A673 (cell line): ENCODE measurements at places on chromosomes 2 and 18.

GRCh38 chr2:231323316-231323715 lies 72.2 kb upstream of the B3GNT7 start:
- no peaks in the 10 kb centered on the region for H3K36me3 ChIP-seq
- DNase-seq, result no peak
- H3K4me3 ChIP-seq, result no peak overlapping the region

DNA sequence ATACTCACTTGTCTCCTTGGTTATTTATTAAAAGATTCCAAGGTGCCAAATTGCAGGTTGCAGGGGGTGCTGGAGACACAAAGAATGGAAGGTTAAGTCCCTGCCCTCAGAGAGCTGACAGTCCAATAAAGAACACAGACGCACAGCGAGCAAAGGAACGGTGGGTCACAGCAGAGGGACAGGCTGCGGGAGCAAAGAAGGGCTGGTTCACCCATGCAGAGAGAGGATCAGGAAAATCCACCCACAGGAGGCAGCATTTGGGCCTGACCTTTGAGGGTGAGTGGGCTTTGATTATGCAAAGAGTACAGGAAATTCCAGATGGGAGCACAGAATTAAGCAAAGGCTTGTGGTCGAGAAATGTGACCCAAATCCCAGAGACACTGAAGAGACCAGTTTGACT lies 45.0 kb downstream of the ZBTB7C start:
- H3K27ac ChIP-seq, result no peak overlapping the region
- H3K27me3 ChIP-seq, result no peaks in the 10 kb centered on the region
- no peaks in the 10 kb centered on the region for H3K36me3 ChIP-seq
- H3K4me3 ChIP-seq, result no peak overlapping the region
- no peaks in the 10 kb centered on the region for H3K4me1 ChIP-seq

GRCh38 chr18:45662468-45662867 lies 47.2 kb downstream of the SLC14A2 start:
- H3K4me1 ChIP-seq, result no peaks in the 10 kb centered on the region
- no peaks in the 10 kb centered on the region for H3K27me3 ChIP-seq
- no peak overlapping the region for H3K4me3 ChIP-seq
- no peak for DNase-seq

GRCh38 chr2:14157816-14158215 lies 474.7 kb upstream of the LRATD1 start:
- peaks cover 5% of the 10 kb centered on the region for H3K27me3 ChIP-seq
- no peak for DNase-seq

GRCh38 chr18:59697236-59697932 lies at the start of gene CCBE1:
TSS of gene CCBE1 (minus strand) at chr18:59697423.
- no peak within 1 kb of the TSS for H3K27ac ChIP-seq
- H3K36me3 ChIP-seq, result no peaks in the 10 kb centered on the region
- peak within 1 kb of the TSS; percentile 29 for H3K4me3 ChIP-seq
- peaks cover 56% of the 10 kb centered on the region for H3K27me3 ChIP-seq

GRCh38 chr2:227106845-227107759 lies 56.9 kb downstream of the COL4A4 start:
- H3K27ac ChIP-seq, result no peak overlapping the region
- no peaks in the 10 kb centered on the region for H3K36me3 ChIP-seq
- H3K27me3 ChIP-seq, result no peaks in the 10 kb centered on the region
- H3K4me1 ChIP-seq, result no peaks in the 10 kb centered on the region
- DNase-seq, result peak; percentile 81

- no peaks in the 10 kb centered on the region for H3K4me1 ChIP-seq
- no peak overlapping the region for H3K4me3 ChIP-seq
- no peak overlapping the region for H3K27ac ChIP-seq
- no peak for DNase-seq
These were observed 30.1 kb upstream of the LYPD6B start for GRCh38 chr2:149008381-149008780.
